ENCODE measurements at places on chromosomes 2 and 18.

- DNase-seq: peak; percentile 9
Measured at GRCh38 chr2:46796843-46797625, 118.6 kb downstream of the MCFD2 start.

DNA sequence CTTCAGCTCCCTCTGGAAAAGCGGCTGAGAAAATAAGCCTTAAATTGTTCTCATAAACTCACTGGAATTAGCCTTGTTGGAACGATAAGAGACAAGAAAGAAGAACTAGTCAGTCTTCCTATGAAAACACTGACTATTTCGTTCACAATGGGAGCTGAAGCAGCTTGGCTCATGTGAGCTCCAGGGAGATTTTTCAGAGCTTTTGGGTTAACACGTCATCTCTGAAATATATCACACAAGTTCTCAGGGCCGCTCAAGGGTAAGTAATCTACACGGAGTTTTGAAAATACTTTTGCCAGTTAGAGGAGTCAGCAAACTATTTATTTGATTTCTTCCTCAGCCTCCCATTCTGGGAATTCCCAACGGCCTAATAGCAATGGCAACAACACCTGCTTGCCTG lies 316.2 kb upstream of the MGAT5 start:
- DNase-seq: no peak

GRCh38 chr18:66729442-66730239 lies 125.8 kb upstream of the CDH19 start:
- DNase-seq: no peak

GRCh38 chr2:63888490-63889402 lies 47.0 kb downstream of the UGP2 start:
- DNase-seq: peak; percentile 82
